ENCODE measurements at places on chromosomes 7 and 10. TPM values are rescaled to one million over a fixed set of nuclear protein-coding genes. Genes with fewer than 3 reads are reported as not detected.

DNA sequence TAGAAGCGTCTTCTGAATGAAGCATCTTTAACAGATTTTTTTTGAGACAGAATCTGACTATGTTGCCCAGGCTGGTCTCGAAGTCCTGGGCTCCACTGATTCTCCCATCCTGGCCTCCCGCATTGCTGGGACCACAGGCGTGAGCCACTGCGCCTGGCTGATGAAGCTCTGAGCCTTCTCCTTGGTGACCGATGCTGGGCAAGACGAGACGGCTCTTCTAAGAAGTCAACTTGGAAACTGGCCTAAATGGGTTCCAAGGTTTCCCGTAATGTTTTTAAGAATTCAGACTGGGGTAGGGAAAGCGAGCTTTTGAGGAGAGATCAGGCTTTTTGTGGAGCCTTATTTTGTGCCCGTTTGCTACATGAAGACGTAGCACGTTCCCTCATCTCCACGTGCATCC lies 224.5 kb downstream of the ZMYND11 start:
- ATAC-seq, result no peak

- ATAC-seq, result no peak
Observed at GRCh38 chr10:17766731-17767130, 14.7 kb downstream of the TMEM236 start.

DNA sequence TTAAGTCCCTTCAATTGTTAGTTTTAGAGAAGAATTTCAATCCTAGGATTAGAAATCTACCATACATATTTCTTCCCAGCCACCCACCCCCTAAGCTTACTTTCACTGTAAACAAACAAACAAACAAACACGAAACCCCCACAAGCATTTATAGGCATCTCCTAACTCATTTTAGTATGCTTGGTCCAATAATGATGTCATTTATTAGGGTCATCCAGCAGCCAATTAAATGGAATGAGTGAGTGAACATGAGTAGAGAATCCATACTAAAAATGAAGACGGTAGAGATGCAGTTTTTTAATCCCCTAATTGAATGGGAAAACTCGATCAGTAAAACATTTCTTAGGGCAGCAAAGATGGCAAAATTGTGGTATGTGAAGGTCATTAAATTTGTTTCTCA lies 3.2 kb downstream of the TAC1 start:
- ATAC-seq, result no peak

DNA sequence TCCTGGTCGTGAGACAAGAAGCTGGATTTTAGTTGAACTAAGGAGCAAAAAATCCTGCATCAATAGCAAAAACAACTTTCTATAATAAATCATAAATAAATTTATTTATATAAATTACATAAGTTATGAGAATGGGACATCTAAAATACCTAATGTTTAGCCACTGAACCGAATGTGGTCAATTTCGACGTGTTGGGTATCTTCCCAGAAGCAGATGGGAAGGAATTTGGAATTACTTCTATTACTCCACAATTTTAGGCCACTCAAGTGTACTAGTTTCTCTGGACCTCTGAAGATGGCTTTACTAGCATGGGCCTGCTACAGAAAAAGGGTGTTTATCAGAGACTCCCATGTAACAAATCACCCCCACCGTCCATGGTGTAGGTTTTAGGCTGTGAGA lies 172.0 kb downstream of the PRPF18 start:
- no peak for ATAC-seq

GRCh38 chr7:8379264-8379663 lies 54.1 kb upstream of the NXPH1 start:
- ATAC-seq, result no peak

The MYH16 gene
- not detected for total RNA-seq

The CTTNBP2 gene
- total RNA-seq, result 16.9 TPM

GRCh38 chr7:69800495-69800894 lies 202.2 kb downstream of the AUTS2 start:
- peak; percentile 44 for ATAC-seq

The MUC12 gene
- total RNA-seq, result 0.16 TPM

DNA sequence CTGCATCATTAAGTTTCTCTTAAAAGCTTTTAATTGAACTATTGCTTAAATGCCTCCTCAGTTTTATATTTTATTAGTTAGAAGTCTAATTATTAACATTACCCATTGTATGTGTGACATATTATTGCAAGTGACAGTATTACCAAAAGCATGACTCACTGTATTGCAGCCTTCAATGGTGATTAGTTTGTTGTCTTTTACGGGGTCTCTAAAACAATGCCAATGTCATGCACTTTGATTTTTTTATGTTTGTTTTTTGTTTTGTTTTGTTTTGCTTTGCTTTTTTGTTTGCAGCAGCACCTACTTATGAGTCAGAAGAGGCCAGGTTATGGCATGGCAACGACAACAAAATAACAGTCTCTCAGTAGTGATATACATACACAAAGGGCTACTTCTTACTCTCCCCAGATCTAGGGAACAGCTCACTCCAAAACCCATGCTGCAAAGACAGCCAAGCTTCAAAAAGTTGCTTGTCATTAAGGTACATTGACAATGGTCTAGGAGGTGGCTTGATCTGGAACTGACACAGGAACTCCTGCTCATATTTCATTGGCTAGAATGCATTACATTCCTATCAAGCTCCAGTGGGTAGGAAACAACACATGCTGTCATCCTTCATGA lies 293.7 kb upstream of the POM121L12 start:
- no peak for ATAC-seq

The TET1 gene
- 0.56 TPM for total RNA-seq

GRCh38 chr7:10205696-10206095 lies 768.0 kb upstream of the PHF14 start:
- no peak for ATAC-seq

The ALOX5 gene
- 4.1 TPM for total RNA-seq

- peak; percentile 82 for ATAC-seq
Observed at GRCh38 chr10:72331575-72332422, 22.9 kb downstream of the DNAJB12 start.

DNA sequence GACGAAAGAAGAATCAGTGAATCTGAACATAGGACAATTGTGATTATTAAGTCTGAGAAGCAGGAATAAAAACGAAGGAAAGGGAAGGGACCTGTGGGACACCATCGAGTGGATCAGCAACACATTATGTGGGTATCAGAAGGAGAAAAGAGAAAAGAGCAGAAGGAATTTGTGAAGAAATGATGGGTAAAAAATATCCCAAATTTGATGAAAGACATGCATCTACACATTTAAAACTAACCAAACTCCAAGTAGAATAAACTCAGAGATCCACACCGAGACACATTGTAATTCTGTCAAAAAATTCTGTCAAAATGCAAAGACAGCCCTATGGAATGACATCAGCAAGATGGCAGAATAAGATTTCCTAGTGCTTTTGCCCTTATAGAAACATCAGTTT lies 171.1 kb downstream of the ITGB1 start:
- ATAC-seq, result no peak

- ATAC-seq, result no peak
Observed at GRCh38 chr7:71472962-71473361, 341.0 kb downstream of the GALNT17 start.

DNA sequence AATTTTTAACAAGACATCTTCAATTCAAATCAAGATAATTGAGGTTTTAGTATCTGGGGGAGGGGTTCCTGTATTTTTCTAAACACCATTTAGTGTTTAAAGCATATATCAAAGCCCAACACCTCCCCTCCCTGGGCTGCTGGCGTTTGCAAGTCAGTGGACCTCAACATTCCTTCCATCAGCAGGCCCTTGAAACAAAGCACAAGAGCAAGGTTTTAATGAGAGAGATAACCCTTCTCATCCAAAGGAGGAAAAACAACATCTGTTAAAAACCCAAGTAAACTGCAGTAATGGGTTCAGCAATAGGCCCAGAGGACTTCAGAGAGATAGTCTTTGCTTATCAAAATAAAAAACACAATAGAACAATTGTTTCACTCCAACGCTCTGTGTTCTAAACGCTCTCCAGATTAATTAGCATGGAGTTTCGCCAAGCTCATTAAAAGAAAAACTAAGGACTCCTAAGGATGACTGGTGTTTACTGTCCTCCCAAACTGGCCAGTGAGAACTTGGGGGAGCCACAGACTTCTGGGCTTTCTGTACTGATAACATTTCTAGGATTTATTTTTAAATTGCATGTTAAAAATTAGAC lies 2.5 kb downstream of the JCAD start:
- no peak for ATAC-seq

- ATAC-seq, result peak; percentile 49
Observed at GRCh38 chr10:101032637-101033224, 1.7 kb downstream of the SFXN3 start.

GRCh38 chr10:33600381-33600780 lies 265.9 kb upstream of the NRP1 start:
- ATAC-seq, result no peak

GRCh38 chr7:114975401-114975800 lies 53.5 kb downstream of the MDFIC start:
- no peak for ATAC-seq

GRCh38 chr10:117734731-117735405 lies 192.3 kb downstream of the EMX2 start:
- ATAC-seq, result no peak

The GIMAP6 gene
- 2.4 TPM for total RNA-seq

The ADAMTS14 gene
- 0.64 TPM for total RNA-seq

The UTF1 gene
- not detected for total RNA-seq

The SLC26A4 gene
- 0.24 TPM for total RNA-seq

GRCh38 chr7:2966466-2967078 lies 77.1 kb downstream of the CARD11 start:
- ATAC-seq, result no peak

GRCh38 chr10:117217196-117217761 lies 20.0 kb downstream of the KCNK18 start:
- ATAC-seq, result peak; percentile 68

DNA sequence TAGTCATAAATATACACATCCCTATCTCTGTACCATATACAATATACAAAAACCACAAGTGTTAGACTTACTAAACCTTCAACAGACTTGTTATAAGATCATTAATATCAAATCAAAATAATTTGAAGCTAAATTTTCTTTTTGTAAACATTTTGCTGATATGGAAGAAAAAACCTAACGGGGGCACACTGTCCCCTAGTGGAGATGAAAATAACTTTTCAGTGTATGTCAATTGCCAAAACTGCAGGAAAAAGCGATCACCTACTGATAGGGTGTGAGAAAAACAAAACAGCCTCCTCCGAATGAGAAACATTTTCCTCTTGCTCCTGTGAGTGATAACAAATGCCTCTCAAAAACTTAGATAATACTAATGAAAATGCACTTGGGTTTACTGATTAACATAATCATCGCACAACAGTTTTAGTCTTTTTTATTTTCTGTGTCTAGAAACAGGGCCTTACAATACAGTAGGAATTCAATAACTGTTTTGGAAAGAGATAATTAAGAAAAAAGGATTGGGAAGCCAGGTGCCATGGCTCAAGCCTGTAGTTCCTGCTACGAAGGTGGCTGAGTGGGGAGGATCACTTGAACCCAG lies 322.7 kb downstream of the CRPPA start:
- ATAC-seq, result no peak

DNA sequence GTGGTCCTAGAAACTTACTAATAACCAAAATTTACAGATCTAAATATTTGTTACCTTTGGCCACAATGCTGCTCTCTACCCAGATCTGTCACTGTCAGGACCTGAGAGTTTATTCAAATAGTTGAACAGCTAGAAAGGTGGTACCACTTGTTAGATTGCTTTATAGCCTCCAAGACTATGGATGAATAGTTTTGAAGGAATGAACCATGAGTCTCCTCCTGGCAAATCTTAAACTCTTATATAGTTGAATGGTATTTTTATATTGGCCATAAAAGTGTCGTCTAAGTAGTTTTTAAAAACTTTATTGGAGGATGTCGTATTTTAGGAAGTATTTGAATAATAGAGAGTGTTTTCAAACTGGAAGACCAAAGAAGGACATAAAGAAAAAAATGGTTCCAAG lies 178.7 kb downstream of the AHR start:
- no peak for ATAC-seq

- ATAC-seq, result no peak
Observed at GRCh38 chr7:27101957-27102580, 414 bp downstream of the HOXA2 start.

GRCh38 chr10:78513986-78514385 lies 480.3 kb downstream of the RPS24 start:
- ATAC-seq, result no peak

DNA sequence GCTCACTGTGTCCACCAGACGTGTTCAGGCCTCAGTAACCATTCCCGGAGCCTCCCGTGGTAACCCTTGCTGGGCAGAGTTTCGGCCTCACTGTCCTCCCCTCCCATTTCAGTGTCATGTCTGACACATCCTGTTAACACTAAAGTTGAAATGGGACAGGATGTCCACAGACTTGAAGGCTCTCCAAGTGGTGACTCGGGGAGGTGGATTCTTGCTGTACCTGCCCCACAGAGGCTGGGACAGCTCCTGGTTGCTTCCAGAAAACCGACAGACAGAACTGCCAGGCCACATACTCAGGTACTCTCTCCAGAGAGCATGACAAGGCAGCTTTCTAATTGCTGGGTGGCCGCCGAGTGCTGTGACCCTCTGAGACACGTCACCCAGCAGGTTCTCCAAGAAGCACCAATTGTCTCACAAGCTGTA lies 17.9 kb upstream of the CYTH3 start:
- peak; percentile 77 for ATAC-seq

- no peak for ATAC-seq
Observed at GRCh38 chr7:116697152-116697551, 25.2 kb downstream of the MET start.

The PLCE1 gene
- total RNA-seq, result 0.56 TPM

GRCh38 chr7:121278120-121279021 lies 50.4 kb upstream of the WNT16 start:
- peak; percentile 42 for ATAC-seq

DNA sequence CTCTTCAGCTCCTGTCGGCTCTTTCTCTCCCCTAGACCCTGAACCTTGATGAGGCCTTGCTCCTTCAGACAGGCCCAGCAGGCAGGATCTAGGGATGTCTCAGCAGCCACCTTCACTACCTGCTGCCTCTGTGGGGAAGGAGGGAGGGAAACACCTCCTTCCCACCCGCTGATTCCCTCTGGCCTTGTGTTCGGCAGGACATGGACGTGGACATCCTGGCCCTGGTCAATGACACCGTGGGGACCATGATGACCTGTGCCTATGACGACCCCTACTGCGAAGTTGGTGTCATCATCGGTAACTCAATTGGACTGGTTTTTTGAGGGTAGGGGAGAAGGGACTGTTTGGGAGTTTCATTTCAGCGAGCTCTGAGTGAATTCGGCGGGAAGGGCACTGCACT lies 20.3 kb downstream of the HKDC1 start:
- ATAC-seq, result no peak

- ATAC-seq, result no peak
Observed at GRCh38 chr7:42440951-42441350, 203.9 kb upstream of the GLI3 start.

The MLXIPL gene
- total RNA-seq, result 0.52 TPM

- no peak for ATAC-seq
Observed at GRCh38 chr7:106238830-106239229, 46.0 kb downstream of the NAMPT start.

DNA sequence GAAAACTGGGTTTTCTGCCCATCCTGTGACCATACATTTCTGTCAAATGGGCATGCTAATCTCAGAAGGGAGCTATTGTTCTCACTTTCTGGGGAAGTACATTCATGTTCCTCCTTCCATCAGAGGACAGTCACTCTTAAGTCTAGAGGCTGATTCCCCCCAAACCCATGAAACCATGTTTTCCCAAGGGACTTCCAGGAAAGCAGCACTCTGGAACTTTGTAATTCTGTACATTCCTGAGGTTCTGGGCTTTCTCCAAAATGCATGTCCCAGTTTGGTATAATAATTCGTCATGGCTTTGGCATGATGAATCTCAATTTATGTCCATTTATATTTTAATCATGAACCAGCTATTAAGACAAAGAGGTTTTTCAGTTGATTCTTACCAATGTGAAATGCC lies 688.1 kb downstream of the LRMDA start:
- no peak for ATAC-seq
